ENCODE measurements at places on chromosomes 12 and 14. TPM values are rescaled to one million over a fixed set of nuclear protein-coding genes. Genes with fewer than 3 reads are reported as not detected.

DNA sequence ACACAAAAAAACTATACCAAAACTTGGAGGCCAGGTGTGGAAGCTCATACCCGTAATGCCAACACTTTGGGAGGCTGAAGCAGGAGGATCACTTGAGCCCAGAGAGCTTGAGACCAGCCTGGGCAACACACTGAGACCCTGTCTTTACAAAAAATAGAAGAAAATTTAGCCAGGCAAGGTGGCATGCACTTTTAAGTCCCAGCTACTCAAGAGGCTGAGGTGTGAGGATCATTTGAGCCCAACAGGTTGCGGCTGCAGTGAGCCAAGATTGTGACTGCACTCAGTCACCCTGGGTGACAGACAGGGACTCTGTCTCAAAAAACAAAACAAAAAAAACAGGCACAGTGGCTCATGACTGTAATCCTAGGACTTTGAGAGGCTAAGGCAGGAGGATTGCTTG, 75.4 kb downstream of the RNF34 start:
- DNase-seq = no peak

DNA sequence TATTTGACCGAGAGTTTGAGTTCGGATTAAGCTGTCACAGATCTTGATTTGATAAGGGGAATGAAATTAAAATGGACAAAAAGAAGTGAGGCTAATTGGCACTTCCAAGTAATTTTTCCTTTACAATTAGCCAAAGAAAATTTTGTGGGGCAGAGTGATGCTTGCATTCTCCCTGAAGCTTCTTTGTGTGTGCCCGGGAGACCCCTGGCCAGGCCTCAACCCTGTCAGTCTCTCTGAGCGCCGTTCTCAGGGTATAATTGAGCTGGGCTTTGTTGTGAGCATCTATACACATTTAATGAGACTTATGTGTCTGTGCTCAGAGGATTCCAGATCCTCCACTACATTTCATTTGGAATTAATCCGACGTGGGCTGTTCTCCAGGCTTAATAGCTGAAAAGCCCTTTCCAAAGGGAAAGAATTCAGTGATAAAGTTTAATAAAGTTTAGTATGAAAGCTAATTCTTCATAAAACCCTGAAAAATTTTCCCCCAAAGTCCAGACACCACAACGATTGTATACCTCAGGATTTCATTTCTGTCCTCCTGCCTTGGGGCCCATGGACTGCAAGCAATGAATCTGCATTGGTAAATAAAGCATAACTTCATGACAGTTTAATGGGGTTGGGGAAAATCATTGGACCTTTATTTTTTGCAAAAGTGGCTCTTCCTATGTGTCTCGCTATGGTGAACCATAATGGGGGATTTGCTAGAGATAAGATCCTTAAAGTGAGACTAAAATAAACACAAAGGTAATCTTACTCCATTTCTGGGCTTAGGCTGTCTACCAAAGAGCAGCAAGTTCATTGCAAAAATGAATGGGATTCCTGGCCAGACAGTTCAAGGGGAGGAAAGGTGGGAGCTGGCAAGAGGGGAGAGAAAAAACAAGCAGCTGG, 292.6 kb downstream of the C12orf75 start:
- no peak for DNase-seq

Gene WIF1
- total RNA-seq = not detected

DNA sequence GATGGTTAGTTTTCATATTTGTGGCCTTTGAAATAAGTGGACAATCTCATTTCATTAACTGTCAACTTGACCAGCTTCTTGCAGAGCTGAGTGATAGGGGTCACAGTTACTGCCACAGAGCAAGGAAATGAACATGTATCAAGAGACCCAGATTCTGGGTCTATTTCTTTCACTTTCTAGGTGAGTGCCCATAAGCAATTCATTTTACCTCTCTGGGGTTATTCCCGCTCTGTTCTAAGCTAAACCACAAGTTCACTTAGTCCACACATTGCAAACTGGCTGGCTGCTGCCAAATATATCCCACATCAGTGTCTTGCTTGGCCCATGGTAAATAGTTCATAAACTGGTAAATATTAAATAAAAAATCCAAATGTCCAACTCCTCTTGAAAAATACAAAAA, 29.9 kb downstream of the GPHB5 start:
- no peak for DNase-seq

Gene NKX2-1
- total RNA-seq = not detected

Data from RPMI7951 (cell line).